ENCODE measurements at places on chromosomes 12 and 14.

DNA sequence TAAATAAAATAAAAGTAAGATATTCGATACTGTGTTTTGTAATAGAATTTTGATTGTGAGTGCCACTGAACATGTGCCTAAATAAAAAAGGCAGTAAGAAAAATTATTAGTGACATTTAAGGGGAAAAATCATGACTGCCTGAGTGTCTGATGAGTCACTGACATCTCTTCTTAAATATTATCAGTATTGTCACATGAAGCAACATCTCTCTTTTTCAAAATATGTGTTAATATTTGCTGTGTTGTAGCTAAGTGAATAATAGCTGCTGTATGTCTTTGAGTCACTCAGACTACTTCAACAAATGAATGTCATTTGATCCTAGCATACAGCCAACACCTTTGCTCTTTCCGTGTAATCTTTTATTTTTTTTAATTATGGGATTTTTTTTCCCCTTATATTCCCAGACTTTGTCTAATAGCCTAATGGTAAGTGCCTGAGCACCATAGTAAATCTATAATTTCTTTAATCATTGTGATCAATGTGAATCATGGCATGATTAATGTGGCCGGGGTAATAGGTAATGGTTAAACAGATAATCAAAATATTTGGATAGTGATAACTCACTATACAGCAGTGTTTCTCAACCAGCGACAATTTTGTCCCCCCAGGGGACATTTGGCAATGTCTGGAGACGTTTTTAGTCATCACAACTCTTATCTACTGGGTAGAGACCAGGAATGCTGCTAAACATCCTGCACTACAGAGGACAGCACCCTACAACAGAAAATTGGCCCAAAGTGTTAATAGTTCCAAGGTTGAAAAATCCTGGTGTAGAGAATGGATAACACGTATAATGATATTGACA is 11.7 kb upstream of the OTX2 start:
- DNase-seq = no peak

- DNase-seq = no peak
Measured at GRCh38 chr12:27220988-27221345, 23.1 kb upstream of the STK38L start.

- no peak for DNase-seq
Measured at GRCh38 chr12:22653075-22653474, 28.1 kb downstream of the ETNK1 start.

DNA sequence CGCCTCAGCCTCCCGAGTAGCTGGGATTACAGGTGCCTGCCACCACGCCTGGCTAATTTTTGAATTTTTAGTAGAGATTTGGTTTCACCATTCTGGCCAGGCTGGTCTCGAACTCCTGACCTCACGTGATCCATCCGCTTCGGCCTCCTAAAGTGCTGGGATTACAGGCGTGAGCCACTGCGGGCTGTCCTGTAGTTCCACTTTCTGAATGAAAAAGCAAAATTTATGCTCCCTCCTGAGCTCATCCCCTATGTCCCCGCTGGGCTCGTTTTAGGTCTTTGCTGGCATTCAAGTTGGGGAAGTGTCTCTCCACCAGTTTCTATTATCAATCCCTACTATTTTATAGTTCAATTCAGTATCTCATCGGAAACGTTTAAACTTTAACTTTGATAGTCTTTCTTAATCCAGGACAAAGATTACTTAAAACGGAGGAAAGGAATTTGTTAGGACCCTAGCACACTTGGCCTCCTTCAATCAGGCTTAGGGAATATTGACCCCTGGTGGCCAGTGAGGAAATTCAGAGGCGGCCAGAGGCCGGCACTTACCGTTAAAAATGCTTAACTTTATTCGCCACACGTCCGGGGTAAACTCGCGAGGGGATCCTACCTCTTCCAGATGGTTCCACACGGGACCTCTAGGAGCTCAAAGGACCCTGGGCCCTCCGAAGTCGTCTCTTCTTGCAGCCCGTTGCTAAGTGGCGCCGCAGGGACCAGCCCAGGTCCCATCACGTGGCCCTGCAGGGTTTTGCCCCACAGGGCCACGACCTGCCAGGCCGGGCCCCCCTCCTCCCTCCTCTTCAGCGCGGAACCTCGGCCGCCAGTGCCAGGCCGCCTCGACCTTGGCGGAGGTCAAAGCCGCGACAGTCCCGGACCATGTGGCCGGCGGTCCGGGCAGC is 11.4 kb upstream of the DNAL1 start:
- DNase-seq = peak; percentile 39

DNA sequence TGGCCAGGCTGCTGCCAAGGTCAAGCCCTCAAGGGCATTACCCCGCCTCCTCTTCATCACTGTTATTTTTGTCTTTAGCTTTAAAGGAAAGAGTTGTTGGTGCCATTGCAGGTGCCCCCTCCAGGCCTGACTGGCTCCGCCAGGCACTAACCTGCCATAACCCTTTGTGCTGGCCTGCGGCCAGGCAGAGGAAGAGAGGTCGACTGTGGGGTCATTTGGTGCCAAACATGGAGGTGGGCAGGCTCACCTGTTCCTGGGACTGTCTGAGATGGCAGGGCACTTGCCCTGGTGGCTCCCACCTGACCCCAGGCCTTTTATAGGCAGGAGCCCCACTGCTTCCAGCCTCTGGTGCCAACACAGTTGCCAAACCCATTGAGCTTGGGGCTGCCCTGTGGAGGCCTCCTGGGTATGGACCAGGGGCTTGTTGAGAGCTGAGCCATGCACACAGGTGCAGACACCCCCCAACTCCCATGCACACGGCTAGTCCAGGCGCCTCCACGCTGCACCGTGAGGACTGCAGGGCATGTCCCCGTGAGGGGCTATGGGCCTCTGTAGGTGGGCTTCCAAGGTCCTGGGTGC is 29.4 kb upstream of the PLD4 start:
- DNase-seq = no peak

DNA sequence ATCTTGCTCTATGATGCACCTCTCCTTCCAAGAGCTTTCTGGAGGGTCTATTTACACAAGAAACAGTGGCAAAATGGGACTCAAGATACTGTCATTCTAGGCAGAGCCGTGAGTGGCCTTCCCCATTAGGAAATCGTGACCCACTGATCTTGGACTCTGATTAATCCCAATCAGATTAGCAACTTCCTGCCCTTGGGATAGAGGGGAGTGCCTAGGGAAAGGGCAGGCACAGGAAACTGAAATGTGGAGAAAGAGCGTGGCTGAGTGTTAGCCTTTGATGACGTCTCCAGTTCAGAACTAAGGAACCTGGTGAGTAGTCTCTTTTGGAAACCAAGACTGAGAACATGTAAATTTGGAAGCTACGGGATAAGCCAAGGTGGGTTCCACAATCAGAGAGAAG is 76.1 kb downstream of the NUAK1 start:
- DNase-seq = no peak

GRCh38 chr14:77183896-77184295 is 2.3 kb downstream of the TMEM63C start:
- no peak for DNase-seq

DNA sequence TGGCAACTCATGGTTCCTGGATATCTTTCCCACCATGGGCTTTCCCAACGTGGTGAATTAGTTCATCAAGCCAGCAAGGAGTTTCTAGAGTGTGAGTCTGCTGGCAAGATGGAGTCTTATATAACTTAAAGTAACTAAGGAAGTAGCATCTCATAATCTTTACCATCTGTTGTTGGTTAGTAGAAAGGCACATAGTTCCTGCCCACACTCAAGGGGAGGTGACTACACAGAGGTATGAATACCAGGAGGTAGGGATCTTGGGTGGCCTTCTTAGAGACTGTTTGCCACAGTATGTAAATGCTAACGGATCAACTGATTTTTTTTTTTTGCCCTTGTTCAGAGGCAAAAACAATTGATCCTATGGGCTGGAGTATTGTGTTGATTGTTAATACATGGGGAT is 446.9 kb downstream of the ATP23 start:
- DNase-seq = no peak

Measured in stimulated activated naive B cell treated with anti-CD40 and anti-IgM and Interleukin-4, amounts not matched to agents 10 μg/mL and 1 μg/mL and 100 μg/mL, for 72 hours (primary cell).